Left ventricle myocardium inferior (tissue), 1 donor: ENCODE measurements at places on chromosomes 7 and 10.

DNA sequence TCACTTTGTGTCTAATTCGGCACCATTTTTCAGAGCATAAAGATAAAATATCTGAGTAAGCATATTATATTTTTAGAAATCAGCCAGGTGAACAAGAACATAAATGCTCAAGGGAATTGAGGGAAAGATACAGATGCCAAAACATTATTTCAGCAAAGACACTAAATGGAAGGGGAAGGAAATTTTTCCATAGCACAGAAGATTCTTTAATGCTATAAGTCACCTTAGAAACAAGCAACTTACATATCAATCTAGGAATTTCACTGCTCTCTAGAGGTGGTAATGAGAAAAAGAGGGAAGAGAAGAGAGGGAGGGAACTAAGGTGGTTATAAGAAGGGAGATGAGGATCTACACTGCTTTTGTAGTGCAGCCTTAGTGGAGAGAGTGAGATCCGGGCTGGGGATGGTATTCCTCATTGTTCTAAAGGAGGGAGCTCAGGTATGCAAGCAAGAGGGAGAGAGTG, 20.4 kb downstream of the ZNF365 start:
- DNase-seq, result no peak
- no peaks in the 10 kb centered on the region for H3K36me3 ChIP-seq
- H3K27ac ChIP-seq, result no peak overlapping the region
- H3K4me1 ChIP-seq, result no peaks in the 10 kb centered on the region
- H3K4me3 ChIP-seq, result no peak overlapping the region
- H3K27me3 ChIP-seq, result peaks cover 16% of the 10 kb centered on the region

DNA sequence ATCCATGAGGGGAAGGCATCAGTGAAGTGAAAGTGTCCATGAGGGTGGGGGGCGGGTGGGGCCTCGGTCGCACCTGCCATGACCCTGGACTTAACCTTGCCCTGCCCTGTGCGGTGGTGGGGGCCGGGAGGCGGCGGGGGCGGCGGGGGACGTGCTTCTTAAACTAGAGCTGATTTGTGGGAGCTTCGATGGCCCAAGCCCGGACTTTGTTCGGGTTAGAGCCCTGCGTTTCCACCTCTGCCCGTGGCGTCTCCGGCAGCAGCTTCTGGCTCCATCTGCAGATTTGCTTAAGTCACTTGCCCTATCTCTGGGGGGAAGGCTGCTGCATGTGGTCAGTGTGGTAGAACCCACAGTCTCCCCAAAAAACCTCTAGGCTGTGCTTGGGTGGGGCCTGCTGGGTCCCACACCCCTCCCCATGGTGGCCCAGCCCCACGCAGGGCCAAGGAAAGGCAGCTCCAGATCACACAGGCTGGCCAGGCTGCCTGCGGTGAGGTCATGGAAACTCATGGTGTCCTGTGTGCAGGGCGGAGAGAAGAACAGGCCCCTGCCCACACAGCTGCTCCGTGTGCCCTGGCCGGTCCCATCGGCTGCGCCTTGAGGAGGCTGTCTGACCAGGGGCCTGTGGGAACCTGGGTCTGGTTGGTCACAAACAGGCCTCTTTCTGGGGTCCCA, 93.2 kb downstream of the INPP5A start:
- H3K27ac ChIP-seq, result peak overlapping the region; percentile 94
- no peaks in the 10 kb centered on the region for H3K36me3 ChIP-seq
- no peaks in the 10 kb centered on the region for H3K27me3 ChIP-seq
- H3K4me1 ChIP-seq, result peaks cover 94% of the 10 kb centered on the region
- peak overlapping the region; percentile 44 for H3K4me3 ChIP-seq

- H3K27ac ChIP-seq, result no peak overlapping the region
- no peaks in the 10 kb centered on the region for H3K27me3 ChIP-seq
- H3K4me1 ChIP-seq, result no peaks in the 10 kb centered on the region
- no peaks in the 10 kb centered on the region for H3K36me3 ChIP-seq
These were observed 417.6 kb downstream of the MAGI2 start for GRCh38 chr7:79035858-79036257.

- H3K4me1 ChIP-seq, result no peaks in the 10 kb centered on the region
- H3K27ac ChIP-seq, result no peak overlapping the region
- peaks cover 7% of the 10 kb centered on the region for H3K27me3 ChIP-seq
- DNase-seq, result no peak
- no peaks in the 10 kb centered on the region for H3K36me3 ChIP-seq
These were observed 228.6 kb downstream of the FGFR2 start for GRCh38 chr10:121369616-121370015.

DNA sequence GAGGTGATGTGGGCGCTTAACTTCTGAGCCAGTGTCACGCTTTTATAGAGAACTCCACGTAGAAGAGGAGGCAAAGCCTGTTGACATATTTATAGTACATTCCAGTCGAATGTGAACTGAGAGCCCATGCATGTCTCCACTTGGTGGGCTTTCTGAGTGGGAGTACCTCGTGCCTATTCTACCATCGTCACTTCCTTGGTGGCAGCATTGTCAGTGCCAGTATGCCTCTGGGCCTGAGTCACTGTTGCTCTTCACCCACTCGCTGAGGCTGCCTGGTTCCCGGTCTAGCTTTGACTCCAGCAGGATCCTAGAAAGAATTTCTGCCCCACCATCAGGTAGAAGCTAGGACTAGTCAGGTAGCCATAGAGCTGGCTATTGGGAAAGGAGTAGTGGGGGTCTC, 30.0 kb upstream of the CDH23 start:
- no peak overlapping the region for H3K27ac ChIP-seq
- peaks cover 22% of the 10 kb centered on the region for H3K27me3 ChIP-seq
- H3K4me1 ChIP-seq, result no peaks in the 10 kb centered on the region
- DNase-seq, result no peak
- H3K36me3 ChIP-seq, result peaks cover 13% of the 10 kb centered on the region
- H3K4me3 ChIP-seq, result no peak overlapping the region

DNA sequence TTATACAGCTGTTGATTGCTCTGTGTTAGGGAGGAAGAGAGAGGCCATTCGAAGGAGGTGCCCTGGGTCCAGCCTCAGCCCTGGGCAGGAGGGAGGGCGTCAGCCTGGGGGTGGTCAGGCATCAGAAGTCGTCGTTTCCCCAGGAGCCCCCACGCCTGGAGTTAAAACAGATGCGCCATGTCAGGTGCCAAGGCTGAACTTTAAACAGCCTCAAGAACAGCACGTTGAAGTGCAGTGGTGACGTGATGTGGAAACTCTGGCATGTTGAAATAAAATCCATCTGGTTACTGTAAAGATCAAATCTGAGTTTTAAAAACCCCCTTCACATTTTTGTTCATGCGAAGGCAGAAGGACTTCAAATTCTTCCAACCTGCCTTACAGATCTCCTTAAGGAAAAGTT, 128.4 kb upstream of the PPP2R2D start:
- DNase-seq, result no peak
- H3K4me1 ChIP-seq, result no peaks in the 10 kb centered on the region
- H3K36me3 ChIP-seq, result no peaks in the 10 kb centered on the region

DNA sequence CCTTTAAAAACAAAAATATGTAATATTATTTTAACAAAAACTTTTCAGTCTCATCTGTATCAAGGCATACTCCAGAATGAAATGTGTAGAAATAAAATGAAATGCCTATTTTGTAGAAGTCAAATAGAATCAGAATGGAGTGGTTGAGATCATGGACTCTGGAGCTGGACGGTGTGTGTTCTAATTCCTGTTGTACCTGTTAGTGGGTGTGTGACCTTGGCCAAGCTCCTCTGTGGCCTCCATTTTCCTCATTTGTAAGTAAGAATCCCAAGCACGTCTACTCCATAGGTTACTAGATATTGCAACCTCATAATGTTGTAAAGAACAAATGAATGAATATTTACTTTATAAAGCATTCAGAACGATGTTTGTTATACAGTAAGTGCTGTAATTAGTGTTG, 74.9 kb downstream of the HDAC9 start:
- no peak for DNase-seq
- H3K27ac ChIP-seq, result no peak overlapping the region
- peaks cover 29% of the 10 kb centered on the region for H3K4me1 ChIP-seq
- no peaks in the 10 kb centered on the region for H3K27me3 ChIP-seq

DNA sequence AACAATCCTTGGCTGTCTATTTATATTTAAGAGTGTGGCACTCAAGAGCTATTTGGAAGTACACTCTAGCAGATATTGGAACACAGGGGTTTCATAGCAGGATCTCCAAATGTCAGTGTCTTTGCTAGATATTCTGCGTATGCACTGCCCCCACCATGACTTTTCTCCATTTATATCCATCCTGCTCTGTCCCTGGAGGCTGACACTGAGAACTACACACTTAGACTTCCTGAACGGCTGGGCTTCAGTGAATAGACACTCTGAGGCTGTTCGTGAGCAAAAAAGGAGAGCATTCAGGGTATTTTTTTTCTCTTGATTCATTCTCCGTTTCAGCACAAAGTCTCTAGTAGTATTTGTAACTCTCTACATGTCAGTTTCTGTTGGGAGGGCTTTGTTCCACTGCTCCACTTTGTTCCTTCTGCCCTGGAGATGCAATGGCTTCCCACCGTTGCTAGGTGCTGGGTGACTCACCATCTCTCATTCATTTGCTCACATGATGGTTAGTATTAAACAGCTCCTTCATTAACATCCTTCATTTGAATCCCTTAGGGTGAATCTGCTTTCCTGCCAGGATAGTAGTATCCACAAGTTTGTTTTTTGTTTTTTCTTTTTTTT, 155.9 kb upstream of the SLC13A1 start:
- DNase-seq, result no peak
- H3K27me3 ChIP-seq, result no peaks in the 10 kb centered on the region
- no peaks in the 10 kb centered on the region for H3K4me1 ChIP-seq
- H3K27ac ChIP-seq, result no peak overlapping the region

- H3K36me3 ChIP-seq, result no peaks in the 10 kb centered on the region
- no peak overlapping the region for H3K27ac ChIP-seq
- H3K27me3 ChIP-seq, result peaks cover 54% of the 10 kb centered on the region
These were observed 74.9 kb downstream of the ADCYAP1R1 start for GRCh38 chr7:31126976-31127375.

GRCh38 chr10:34998940-34999339, 91.2 kb downstream of the CUL2 start:
- no peak overlapping the region for H3K27ac ChIP-seq
- no peak for DNase-seq
- H3K4me3 ChIP-seq, result no peak overlapping the region

DNA sequence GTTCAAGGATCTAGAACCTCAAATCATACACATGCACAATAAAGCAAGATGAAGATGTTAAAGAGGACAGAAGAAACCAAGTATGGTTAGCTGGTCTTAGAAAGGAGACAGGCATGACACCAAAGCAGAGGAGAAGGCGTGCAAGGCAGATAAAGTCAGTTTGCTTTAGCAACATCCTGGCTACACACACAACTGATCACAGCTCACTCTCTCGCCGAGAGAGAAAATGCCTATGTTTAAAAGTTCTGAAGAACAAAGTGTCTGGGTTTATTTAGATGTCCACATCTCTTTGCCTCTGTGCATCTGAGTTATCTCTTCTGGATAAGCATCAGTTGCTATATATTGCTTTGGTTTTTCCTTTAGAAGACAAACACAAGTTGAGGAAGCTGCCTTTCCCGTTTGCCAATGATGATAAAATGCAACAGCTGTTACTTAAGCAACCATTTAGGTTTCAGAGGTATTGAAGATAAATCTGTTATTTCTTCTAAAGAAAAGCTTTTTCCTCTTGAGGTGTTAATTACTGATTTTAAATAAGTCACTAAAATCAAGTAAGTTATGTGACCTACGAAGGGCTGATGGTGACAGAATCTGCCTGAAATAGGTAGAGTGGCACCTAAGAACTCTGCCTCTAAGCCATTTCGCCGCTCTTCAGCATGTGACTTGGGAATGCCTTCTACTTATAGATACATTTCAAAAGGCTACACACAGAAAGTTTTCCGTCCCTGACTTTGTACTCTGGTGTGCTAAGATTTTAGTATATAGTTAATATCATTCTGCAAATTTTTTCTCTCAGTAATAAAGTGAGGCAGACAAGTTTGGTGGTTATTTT, 146.2 kb upstream of the ASAH2 start:
- no peak for DNase-seq
- H3K27me3 ChIP-seq, result no peaks in the 10 kb centered on the region

DNA sequence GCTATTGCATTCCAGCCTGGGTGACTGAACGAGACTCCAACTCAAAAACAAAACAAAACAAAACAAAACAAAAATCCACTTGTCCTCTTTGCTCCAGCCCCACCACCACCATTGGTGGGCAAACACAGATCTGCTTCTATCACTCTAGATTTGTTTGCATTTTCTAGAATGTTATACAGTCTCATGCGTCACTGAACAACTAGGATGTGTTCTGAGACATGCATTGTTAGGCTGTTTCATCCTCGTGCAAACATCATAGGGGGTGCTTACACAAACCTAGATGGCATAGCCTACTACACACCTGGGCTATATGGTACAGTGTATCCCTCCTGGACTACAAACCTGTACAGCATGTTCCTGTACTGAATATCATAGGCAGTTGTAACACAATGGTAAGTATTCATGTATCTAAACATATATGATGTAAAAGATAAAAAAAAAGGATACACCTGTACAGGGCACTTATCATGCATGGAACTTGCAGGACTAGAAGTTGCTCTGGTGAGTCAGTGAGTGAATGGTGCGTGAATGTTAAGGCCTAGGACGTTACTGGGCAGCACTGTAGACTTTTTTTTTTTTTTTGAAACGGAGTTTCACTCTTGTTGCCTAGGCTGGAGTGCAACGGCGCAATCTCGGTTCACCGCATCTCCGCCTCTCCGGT, 45.3 kb downstream of the BTBD16 start:
- H3K27me3 ChIP-seq, result no peaks in the 10 kb centered on the region
- no peak overlapping the region for H3K4me3 ChIP-seq
- no peak for DNase-seq
- H3K4me1 ChIP-seq, result no peaks in the 10 kb centered on the region

DNA sequence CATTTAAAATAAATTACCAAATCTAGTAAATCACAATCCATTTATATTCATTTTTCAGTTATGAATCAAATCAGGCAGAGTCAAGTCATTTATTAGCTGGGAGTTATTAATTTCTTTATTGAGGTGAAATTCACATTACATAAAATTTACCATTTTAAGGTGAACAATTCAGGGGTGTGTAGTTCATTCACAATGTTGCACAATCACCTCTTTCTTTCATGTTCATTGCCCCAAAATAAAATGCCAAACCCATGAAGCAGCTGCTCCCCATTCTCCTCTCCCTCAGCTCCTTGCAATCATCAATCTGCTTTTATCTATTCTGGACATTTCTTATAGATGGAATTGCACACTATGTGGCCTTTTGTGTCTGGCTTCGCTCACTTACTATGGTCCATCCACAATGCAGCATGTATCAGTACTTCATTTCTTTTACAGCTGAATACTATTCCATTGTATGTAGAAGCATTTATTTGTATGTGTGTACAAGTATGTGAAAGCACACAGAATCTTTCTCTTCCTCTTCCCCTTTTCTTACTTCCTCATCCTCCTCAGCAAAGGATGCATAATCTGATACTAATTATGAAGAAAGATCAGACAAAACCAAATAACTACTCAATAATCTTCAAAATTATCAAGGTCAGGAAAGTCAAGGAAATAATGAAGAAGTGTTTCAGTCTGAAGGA, 60.6 kb downstream of the LMBR1 start:
- no peak overlapping the region for H3K4me3 ChIP-seq
- no peak for DNase-seq
- no peaks in the 10 kb centered on the region for H3K27me3 ChIP-seq
- peaks cover 30% of the 10 kb centered on the region for H3K36me3 ChIP-seq

DNA sequence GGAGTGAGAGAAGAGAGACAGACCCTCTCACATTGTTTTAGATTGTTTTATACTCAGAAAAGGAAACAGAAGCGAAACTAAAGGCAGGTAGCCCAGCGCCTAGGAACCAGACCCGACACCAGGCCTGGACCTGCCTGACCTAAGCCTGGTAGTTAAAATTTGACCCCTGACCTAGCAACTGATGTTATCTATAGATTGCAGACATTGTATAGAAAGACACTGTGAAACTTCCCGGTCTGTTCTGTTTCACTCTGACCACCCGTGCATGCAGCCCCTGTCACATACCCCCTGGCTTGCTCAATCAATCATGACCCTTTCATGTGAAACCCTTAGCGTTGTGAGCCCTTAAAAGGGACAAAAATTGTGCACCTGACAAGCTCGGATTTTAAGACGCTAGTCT, 31.6 kb downstream of the VIPR2 start:
- DNase-seq, result no peak
- H3K4me1 ChIP-seq, result peaks cover 29% of the 10 kb centered on the region
- no peak overlapping the region for H3K27ac ChIP-seq
